Fibroblast of gingiva (primary cell): ENCODE measurements at places on chromosomes 12 and 14.

- DNase-seq, result peak; percentile 4
These were observed 35.7 kb downstream of the HIGD1C start for GRCh38 chr12:50988051-50988450.

GRCh38 chr12:130109062-130109945, 53.0 kb upstream of the FZD10 start:
- DNase-seq, result no peak

DNA sequence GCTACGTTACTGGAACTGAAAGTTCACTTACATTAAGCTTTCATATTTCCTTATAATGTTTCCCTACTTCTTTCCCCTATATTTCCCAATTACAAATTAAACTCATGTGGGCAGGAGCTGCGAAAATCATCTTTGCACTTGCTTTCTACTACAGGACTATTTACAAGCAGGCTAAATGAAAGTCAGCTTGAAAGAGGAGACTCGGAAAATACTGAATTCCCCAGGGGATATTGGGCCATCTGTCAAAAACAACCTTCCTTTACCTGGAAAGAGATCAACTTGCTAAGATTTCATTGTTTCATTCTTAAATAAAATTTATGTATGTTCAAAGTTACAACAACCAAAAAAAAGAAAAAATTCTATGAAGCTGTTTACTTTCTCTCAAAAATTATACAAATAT, 92.8 kb upstream of the BBS10 start:
- DNase-seq, result no peak

DNA sequence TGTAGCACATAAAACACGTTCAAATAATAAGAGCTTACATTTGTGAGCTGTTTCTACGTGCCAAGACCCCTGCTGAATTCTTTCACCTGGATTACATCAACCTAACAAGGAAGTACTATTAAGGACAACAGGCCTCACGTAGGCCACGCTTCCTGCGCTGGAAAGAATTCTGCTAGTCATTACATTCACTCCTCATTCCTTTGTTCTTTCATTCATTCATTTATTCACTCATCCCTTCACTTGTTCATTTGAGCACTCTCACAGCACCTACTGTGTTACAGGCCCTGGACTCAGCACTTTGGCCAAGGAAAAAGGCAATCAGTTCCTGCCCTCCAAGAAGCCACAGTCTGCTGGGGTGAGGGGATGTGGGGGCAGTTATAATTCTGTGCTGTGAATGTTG, 28.2 kb downstream of the TESC start:
- DNase-seq, result no peak

DNA sequence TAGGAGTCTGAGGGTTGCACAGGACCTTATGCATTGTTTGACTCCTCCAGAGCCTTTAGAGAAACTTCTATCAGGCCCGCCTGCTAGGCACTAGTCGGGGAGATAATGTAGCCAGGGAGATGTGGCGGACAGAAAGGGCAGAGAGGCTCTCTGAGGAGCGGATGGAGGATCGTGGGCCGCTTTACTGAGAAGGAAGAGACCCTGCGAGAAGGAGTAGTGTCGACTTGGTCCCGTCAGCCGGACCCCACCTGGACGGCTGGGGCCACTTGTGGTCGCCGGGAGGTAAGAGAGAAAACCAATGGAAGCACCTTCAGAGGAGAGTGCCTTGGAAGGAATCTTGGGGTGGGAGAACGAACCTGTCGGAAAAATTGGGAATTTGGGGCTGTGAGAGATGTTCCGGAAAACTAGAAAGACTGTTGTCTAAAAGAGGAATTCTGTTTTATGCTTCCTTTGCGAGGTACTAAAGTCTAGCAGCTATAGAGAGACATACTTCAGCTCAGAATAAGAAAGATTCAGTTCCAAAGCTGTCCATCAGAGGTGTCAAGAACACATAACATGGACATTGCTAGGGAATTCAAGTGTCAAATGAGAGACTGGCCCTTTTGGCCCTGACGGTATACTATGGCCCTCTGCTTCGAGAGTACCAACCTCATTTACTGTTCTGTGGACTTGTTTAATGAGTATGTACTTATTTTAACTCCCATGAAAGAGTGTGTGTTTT, 660 bp upstream of the MCRS1 start:
- no peak for DNase-seq

- peak; percentile 72 for DNase-seq
These were observed 29.2 kb downstream of the ATF7 start for GRCh38 chr12:53596920-53597363.

GRCh38 chr12:96907671-96908422, 790 bp downstream of the NEDD1 start:
- DNase-seq, result peak; percentile 8

- DNase-seq, result peak; percentile 54
These were observed 38.4 kb downstream of the RTL1 start for GRCh38 chr14:100864960-100865681.

- DNase-seq, result peak; percentile 36
These were observed 693.0 kb downstream of the LRFN5 start for GRCh38 chr14:42299692-42300091.

DNA sequence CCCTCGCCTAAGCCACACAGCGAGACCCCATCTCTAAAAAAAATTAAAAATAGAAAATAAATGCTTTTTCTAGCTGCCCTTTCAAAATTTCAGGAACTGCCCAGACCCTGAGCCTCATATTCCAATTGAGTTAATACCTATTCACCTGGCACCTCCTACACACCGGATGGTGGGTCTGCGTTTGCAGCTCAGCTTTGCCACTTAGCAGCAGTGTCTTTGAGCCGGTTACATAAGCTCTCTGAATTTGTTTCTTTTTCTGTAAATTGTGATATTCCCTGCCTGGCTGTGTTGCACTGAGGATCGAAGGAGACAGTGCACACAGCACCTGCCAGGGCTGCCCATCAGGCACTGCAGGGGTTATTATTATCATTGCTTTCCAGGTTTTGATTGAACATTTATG, 125.6 kb downstream of the EML1 start:
- no peak for DNase-seq

DNA sequence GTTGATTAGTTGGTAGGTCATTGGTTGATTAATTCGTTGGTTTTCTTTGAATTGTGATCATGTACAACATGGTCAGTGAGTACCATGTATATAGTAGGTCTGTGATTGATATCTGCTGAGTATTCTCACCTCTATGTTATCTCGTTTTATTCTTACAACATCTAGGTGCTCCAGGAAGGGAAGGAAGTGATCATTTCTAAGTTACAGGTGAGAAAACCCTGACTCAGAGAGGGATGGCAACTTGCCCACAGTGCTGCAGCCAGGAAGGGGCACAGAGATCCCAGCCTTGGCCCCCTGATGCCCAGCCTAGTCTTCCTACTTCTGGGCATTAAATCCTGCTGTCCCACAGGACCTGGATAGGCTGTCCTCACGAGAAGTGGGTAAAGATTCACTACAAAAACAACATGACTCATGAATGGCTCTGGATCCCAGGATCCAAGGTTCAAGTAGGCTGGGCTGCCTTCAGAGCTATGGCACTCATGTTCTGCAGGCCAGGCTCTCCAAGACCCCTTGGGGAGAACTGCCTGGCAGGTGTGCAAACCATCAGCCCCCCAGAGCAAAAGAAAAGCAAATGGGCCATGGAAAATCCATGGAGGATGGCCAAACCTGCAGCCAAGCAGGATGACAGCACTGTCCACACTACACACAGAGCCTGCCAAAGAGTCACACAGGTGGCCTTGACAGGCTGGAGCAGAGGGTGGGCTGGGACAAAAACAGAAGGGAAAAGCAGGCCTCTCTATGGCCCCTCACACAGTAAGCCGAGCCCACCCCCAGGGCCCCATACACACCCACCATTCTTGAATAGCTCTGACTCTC, 146.2 kb downstream of the BCL11B start:
- DNase-seq, result no peak

DNA sequence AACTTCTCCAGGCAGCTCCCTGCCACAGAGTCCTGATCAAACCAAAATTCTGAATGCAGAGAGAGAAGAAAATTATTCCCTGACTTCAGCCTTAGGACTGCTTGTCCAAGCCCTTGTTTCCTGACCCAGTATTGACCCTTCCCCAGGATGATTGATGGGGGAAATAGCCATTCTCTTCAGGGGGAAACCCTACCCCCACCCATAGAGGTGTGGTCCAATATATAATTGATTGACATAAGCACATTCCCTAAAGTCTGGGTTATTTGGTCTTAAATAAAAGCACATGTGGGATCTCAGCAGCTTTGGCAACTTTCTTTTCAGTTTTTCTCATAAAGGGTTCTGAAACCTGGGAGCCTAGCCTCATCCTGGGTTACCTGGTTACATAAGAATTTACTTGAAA, 201.2 kb upstream of the DDHD1 start:
- DNase-seq, result no peak

DNA sequence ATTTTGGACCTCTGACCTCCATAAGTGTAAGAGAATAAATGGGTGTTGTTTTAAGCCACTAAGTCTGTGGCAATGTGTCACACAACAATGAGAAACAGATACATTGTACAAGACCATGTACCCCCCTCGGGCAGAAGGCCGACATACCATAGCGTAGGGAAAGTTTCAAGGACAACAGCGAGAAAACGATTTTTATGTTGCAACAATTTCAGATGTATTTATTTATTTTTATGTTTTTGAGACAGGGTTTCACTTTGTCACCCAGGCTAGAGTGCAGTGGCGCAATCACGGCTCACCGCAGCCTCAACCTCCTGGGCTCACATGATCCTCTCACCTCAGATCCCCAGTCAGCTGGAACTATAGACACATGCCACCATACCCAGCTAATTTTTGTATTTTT, 136.4 kb upstream of the NCOR2 start:
- peak; percentile 73 for DNase-seq

GRCh38 chr14:56324454-56324853, 206.2 kb downstream of the PELI2 start:
- no peak for DNase-seq

DNA sequence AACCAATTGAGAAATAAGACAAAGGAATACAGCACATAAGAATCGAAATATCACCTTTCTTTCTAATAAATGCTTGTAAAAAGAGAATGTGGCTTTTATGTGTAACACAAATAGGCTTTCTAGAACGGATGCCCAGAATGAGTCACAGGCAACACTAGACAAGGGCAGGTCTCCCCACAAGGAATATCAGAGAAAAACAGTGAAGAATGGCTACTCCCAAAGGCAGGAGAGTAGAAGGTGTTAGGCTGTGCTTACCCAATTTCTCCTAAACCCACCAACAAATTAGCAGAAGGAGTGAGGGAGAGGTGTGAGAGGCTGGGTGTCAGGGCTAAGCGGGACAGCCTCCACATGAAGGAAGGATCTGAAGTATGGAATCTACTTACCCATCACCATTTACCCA, 55.2 kb downstream of the GALNT4 start:
- peak; percentile 12 for DNase-seq
